ENCODE measurements at places on chromosomes 11 and 22.
A peak's percentile ranks its signal among the peaks of the same experiment; 100 is the strongest.

- no peak for DNase-seq
Measured at GRCh38 chr11:22666325-22666687, at the start of gene GAS2. TSS of gene GAS2 (plus strand) at chr11:22666611. CDS start at chr11:22674870, 8,259 bp downstream.

GRCh38 chr22:33126881-33127280 lies 68.7 kb upstream of the SYN3 start:
- no peak for DNase-seq

DNA sequence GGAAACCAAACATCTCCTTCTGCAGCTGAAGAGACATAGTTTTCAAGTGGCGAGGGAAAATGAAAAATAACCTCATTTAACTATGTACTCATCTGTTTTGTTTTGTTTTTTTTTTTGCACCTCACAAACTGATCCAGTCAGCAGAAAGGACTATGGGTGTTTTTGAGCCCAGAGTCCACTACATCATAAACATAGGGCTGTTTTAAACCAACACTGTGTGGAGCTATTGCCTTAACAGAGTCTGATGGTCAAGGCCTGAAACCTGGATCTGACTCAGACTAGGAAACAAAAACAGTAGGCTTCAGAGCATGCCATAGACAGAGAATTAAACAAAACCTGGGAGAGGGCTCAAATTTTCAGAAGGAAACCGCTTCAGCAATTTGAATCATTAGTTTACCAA lies 99.3 kb upstream of the FSHB start:
- DNase-seq = no peak

GRCh38 chr11:83070044-83070701 lies 1.5 kb downstream of the RAB30 start:
- DNase-seq = no peak

GRCh38 chr11:14422814-14423182 lies 63.8 kb upstream of the RRAS2 start:
- DNase-seq = no peak

- no peak for DNase-seq
Measured at GRCh38 chr11:68043349-68044144, 4.7 kb downstream of the TCIRG1 start.

- DNase-seq = no peak
Measured at GRCh38 chr11:3861683-3862082, 6.2 kb downstream of the STIM1 start.

DNA sequence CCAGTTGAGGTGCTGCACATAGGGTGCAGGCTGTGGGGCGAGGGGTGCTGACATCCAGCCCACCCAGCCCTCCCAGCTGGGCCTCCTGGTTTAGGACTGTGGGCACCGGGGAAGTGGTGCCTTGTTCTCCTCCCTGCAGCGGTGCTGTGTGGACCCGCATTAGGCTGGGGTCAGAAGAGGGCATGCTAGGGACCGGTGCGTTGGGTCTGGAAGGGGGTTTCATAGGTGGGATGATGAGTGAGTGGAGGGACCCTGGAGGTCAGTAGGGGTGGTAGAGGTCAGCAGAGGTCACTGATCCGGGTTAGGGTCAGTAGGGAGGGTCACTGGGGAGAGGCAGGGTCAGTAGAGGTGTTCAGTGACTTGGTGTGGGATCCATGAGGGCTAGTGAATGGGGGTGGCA lies 6.7 kb upstream of the MYBPC3 start:
- DNase-seq = no peak

- DNase-seq = no peak
Measured at GRCh38 chr11:73406131-73406530, 29.9 kb downstream of the RELT start.

GRCh38 chr11:11025087-11025486 lies 167.2 kb upstream of the ZBED5 start:
- no peak for DNase-seq

GRCh38 chr22:24117942-24118341 lies 63.3 kb upstream of the SUSD2 start:
- DNase-seq = no peak

DNA sequence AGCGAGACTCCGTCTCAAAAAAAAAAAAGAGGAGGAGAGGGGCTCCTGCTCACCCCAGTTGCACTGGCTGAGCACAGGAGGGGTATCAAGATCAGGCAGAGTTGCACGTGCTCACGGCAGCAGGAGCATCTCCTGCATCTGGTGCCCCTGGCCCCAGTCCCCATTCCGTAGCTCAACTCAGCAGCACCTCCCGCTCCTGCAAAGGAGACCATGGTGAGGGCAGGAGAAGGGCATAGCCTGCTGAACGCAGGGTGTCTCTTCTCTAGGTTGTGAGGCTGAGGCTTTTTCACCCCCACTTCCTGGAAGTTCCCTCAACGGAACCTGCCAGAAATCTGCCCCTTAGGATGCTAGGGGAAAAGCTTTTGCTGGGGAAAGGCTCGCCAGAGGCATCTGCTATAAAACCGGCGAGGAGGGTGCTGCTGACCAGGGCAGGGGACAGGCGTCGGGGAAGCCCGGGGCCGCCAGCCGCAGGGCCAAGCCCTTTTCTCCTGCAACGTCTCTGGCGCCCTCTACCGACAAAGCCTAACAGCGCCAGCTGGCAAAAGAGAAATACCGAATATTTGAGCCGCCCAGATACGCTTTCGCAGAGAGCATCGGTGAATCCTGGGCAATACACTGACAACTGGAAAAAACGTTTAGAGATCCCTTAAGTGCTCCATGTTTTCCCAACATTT lies 1.0 kb upstream of the PPP6R2 start:
- peak; percentile 86 for DNase-seq

GRCh38 chr11:14588681-14589080 lies 54.9 kb upstream of the PDE3B start:
- DNase-seq = no peak

DNA sequence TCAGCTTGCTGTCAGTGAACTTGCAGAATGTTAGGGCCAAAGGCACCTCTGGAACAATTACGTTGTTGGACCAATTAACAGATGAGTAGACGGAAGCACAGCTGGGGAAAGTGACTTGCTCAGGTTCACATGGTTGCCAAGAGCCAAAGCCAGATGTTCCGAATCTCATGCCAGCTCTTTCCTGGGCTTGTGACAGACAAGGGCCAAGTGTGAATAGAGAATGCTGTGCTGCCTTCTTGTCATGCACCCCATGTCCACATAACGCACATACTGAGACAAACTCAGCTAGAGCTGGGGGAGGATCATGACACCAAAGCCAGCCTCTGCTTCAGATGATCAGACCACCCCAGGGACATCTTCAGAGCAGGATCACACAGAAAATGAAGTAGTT lies 616.3 kb downstream of the INSC start:
- DNase-seq = no peak

- DNase-seq = no peak
Measured at GRCh38 chr22:25167082-25167481, 32.6 kb upstream of the CRYBB3 start.

- DNase-seq = no peak
Measured at GRCh38 chr22:46175631-46176030, 25.3 kb downstream of the PPARA start.

DNA sequence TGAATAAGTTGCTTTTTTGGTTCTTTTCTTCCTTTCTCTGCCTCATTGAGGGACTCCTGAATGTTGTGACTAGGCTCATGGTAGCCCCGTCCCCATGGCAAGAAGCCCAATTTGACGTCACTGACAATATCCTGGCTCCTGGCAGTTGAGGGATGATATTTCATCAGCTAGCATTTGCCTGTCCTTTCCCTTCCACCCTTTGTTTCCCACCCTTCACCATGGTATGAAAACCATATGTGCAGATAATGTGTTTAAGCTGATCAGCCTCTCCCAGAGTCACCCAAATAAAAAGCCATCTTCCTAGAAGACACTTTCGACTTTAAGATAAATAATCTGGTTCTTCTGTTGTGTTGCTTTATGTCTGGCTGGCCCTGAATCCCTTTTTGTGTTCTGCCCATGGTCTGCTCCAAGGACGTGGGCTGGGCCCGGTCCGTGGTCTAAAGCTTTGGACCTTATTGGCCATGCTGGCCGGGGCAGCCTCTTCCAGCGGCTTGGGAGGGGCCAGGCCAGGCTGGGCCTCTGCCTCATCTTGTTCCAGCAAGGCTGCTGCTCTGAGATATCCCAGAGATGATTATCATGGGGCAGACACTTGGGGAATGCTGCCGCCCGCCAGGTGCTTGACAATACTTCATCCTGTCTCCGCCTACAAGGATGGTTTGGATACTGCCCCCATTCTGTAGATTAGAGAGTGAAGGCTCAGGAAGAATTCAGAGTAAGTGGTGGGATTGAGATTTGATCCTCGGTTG lies 5.1 kb downstream of the TSPAN18 start:
- no peak for DNase-seq

- no peak for DNase-seq
Measured at GRCh38 chr22:27420195-27420816, 381.2 kb downstream of the MN1 start.

DNA sequence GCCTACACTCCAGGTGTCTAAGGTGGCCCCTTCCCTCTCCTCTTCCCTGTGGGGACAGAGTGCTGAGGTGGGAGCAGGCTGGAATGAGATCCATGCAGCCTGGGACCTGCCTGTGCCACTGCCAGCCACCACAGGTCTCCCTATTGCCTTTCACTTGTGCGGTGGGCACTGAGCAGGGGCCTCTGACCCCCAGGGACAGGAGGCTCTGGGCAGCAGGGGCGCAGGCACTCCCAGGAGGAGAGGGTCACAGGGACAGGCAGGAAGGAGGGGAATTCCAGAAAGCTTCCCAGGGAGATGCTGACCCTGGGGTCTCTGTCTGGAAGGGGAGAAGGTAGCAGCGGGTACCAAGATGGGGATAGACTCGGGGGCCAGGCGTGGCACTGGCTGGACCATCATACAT lies 228.5 kb upstream of the B3GAT1 start:
- no peak for DNase-seq

DNA sequence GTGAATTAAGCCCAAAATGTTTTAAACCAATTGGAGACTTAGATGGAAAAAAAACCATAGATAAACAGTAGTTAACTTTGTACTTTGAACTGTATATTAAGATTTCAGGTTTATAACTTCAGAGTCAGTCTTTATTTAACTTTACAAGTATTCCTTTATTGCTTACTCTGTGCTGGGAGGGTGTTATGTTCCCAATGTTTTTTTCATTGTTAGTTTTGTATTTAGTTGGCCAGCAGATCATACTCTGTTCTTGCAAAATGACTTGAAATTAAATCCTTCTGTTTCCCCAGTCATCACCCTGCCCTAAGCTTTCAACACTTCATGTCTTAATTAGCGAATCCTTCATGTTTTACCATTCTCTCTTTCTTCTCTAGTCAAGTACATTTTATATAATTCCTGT lies 25.3 kb downstream of the SIK2 start:
- no peak for DNase-seq

DNA sequence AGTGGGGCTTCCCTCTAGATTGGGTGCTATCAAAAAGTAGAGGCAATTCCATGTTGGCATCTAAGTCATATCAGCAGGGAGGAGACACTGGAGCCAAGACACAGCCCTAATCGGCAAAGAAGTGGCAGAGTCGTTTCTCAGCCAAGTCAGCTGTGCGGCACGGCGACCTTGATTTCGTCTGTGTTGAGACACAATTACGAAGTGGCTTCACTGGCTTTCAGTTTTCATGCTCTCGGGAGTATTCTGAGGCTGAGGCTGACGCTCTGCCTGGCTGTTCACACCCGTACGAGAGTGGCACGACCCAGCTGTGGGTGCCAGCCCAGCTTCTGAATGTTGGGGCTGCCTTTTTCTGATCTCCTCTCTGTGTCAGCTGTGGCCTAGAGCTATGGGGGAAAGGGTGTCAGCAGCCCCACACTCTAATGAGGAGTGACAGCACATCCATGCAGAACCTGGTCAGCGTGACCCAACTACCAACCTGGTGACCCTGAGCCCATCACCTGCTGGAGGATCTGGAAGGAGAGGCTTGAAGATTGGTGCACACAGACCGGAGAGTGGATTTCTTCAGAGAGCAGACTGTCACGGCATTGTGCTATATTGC lies 105.7 kb upstream of the TMEM45B start:
- DNase-seq = no peak

GRCh38 chr11:24155792-24156191 lies 341.1 kb upstream of the LUZP2 start:
- DNase-seq = no peak

DNA sequence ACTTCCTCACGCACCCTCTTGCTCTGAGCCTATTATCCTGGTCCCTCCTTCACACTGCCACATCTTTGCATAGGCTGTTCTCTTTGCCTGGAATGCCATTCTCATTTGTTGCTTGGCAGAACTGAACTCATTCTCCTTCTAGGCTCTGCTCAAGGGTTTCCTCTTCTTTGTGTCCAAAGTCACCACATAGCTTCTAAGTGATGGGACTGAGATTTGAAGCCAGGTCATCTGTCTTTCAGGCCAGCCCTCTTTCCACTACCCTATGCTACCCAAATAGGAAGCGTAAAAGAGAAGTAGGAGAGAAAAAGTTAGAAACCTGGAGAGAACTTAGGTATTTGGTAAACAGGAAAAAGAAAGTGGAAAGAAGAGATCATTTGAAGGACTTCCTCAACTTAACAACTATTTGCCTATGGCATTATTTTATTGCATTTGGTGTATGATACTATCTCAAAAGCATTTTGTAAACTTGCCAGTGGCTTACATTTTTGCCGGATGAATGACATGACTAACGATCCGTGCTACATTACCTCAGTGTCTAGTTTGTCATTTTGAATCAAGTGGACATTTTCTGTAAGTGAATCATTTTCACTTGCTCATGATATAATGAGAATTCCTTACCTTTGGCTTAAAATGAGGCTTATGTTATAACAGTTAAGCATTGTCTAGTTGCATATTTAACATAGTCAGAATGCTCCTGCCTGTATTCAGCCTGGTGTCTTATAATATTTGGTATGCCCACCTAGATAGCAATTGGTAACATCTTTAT lies 18.5 kb downstream of the NF2 start:
- DNase-seq = no peak

DNA sequence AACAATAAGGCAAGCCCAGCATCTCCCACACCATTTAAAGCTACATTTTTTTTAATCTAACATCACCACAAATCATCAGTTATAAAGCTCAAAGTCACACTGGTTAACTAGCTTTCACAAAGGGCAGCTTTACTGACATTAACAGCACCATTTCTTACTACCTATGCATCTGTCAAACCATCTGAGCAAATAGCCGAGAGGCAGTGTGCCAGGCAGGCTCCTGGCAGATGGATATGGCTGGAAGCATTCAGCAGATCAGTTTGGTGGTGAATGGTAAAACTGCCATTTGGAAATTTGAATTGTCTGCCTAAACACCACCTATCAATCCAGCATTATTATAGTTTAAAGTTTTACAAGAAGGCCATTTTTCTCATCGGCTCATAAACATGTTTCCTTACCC lies 131.2 kb downstream of the TTC28 start:
- DNase-seq = no peak

DNA sequence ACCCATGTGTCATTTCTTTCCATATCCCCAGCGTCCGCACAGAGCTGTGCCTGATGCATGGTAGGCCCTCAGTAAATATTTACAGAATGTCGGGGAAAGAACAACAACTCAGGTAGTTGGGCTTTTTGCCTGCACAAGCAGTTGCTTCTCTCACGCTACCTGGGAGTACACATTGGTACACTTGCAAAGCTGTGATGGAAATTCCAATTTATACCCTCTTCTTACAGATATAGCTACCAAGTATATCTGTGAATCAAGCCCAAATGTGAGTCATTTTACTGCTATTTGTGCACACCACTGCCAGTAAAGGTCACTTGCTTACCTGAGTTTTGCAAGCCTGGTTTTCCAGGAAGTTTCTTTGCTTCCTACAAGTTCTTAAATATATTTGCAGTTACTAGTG lies 333.0 kb upstream of the NARS2 start:
- no peak for DNase-seq

- peak; percentile 18 for DNase-seq
Measured at GRCh38 chr11:8090756-8091155, 9.7 kb downstream of the TUB start.

Measured in stimulated activated CD4-positive, alpha-beta T cell treated with anti-CD3 and anti-CD28 coated beads, Interleukin-1b, Interleukin-23, amount 100 ng/mL, for 48 hours (primary cell).